Hematopoietic multipotent progenitor cell (in vitro differentiated cells): ENCODE measurements at places on chromosomes 7 and 10.

DNA sequence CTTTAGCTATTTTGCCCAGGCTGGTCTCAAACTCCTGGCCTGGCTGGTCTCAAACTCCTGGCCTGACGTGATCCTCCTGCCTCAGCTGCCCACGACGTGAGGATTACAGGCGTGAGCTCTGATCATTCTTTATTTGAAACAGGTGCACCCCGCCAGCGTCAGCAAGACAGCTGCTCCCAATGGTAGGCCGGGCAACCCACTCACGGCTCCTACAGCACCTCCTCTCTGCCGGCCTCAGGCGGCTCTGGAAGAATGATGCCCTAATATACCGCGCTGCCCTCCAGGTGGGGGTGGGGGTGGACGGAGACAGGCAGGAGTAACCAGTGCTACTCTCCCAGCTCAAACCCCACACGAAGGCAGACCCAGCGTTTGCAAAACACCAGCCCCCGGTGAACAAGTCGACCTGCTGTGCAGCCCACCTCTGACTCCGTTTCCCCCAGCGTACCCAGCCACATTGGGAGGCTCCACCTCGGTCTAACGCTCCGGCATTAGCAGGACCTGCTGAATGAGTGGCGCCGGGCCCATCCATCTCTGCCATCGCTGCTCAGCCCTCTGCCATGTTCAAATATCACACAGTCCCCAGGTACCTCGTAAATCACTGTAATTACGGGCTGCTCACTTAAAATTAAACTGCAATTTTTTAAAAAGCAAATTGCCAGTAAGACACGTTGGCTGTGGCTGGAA lies 148.6 kb downstream of the ELFN1 start:
- DNase-seq: no peak

GRCh38 chr7:66583490-66584110 lies 45.1 kb upstream of the KCTD7 start:
- no peak for DNase-seq

GRCh38 chr10:42177077-42177792 lies 461.1 kb downstream of the ZNF33B start:
- no peak for DNase-seq

DNA sequence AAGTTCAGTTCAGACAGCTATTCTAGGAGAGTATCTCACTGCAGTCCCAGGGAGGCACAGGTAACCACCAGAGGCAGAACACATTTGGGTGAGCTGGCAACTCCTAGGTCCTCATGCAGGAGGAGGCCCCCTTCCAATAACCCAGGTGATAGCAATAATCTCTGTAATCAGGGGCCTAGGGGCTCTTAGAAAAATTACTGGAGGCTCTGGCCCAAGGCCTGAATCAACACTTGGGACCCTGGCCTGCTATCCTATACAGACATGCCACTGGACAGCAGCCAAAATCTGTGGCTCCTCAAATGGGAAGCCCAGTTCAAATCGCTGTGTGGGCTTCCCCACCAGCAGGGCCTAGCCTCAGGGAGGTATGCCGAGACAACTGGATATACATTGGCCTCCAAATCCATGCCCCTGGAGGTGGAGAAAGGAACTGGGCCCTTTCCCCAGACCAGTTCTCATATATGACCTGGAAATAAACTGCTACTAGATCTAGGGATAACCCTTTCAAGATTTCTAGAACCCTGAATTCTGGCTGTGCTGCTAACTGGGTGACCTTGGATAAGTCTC lies 1.6 kb downstream of the AVPI1 start:
- no peak for DNase-seq

- no peak for DNase-seq
These were observed 144.1 kb downstream of the NOC3L start for GRCh38 chr10:94218493-94219183.
